ENCODE measurements at places on chromosomes 2 and 18.

- peak; percentile 88 for DNase-seq
Observed at GRCh38 chr2:72770879-72771461, 54.9 kb downstream of the EXOC6B start.

- DNase-seq: no peak
Observed at GRCh38 chr2:81706856-81707255, 1402.3 kb upstream of the LRRTM1 start.

DNA sequence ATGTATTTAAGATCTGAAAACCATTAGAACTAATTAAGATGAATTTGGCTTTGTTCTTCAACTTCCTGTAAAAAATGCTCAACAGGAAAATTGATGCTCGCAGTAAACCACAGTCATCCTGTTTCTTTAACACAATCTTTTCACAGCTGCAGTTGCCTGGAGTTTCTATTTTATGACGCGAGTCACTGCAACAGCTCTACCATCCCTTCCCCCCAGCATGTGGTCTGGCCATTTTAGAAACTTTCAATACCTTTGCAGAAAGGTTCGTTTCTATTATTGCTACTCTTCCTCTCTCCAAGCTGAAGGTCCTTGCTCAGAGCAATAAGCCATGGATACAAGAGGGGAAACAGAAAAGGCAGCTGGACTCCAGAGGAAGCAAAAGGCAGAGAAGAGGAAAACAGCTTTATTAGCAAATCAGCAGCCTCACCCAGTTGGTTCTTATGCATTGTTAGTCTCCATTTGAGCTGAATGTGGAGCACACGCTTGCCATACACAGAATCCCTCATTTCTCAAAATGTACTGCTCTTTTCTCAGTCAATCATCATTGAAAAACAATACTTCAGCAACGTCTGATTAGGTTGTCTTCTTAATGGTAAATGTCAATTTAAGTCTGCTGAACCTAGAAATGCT, 3.9 kb downstream of the WIPF1 start:
- peak; percentile 63 for DNase-seq

GRCh38 chr2:38830526-38831159, 45.1 kb downstream of the DHX57 start:
- DNase-seq: peak; percentile 78

DNA sequence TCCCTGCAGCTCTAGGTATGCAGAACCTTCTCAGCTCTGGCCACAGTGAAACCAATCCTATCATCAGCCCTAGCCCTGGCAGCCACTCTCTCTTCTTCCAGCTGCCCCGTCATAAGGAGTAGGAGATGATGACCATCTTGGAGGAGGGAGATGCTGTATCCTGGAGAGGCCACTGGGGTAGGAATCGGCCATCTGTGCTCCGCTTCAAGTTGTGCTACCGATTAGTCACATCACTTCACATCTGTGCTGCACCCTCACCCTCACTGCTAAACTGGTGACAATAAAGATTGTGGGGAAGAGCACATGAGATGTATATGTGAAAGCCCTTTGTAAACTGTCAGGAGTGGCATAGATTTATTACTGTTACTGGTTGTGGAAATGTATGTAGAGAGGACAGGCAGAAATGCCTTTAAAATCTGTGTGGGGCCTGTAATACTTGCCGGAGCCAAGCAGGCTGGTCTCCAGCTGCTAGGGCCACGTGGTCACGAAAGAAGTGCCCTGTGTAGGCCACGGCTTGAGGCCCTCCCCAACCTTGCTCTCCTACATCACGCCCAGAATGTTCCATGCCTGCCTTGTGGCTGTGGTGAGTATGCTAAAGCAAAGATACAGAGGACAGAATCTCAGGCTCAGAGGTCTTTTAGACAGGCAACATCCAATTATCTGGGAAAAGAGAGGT, 236.8 kb downstream of the CLIP4 start:
- DNase-seq: no peak

GRCh38 chr2:203928849-203929248, 7.7 kb upstream of the ICOS start:
- no peak for DNase-seq

GRCh38 chr2:71679491-71679890, 226.1 kb downstream of the DYSF start:
- DNase-seq: no peak

DNA sequence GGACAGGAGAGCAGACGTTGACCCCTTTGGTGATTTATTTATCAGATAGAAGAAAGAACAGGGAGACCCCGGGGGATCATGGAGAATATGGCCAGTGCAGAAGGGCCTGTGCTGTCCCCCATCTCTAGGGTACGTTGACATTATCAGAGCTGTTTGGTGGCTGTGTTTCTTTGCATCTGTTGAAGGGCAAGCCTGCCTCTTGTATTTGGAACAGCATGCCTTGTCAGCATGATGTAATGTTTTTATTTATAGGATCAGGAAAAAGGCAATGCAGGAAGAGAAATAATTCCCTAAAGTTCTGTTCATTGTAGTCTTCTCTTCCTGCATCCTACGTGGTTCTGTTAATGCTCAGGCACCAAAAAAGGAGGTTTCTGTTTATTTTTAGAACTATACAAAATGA, 49.8 kb upstream of the CABYR start:
- no peak for DNase-seq

- DNase-seq: no peak
Observed at GRCh38 chr2:172848519-172848918, 112.9 kb downstream of the RAPGEF4 start.

- no peak for DNase-seq
Observed at GRCh38 chr2:7972670-7973069, 709.2 kb upstream of the ID2 start.

DNA sequence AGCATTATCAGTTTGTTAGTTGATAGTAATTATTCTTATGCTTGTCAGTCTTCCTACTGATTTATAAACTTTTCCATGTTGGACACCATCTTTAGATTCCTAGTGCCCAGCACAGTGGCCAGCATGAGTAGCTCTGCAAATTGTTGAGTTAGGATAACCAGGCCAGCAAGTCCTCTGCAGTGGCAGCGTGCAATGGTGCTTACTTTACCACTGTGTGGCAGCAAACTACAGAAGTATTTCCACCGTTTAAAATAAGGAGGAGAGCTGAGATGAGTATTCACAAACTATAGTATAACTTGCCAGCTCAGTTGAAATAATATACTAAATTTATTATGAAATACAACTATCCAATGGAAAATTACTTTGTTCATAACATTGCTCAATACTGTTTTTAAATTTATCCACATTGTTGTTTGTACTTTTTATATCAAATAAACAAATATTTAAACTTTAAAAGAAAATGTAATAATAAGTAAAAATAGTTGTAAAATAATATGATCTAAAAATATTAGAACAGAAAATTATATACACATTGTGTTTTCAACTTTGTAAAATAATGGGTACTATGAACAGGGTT, 9.3 kb upstream of the THADA start:
- peak; percentile 39 for DNase-seq

DNA sequence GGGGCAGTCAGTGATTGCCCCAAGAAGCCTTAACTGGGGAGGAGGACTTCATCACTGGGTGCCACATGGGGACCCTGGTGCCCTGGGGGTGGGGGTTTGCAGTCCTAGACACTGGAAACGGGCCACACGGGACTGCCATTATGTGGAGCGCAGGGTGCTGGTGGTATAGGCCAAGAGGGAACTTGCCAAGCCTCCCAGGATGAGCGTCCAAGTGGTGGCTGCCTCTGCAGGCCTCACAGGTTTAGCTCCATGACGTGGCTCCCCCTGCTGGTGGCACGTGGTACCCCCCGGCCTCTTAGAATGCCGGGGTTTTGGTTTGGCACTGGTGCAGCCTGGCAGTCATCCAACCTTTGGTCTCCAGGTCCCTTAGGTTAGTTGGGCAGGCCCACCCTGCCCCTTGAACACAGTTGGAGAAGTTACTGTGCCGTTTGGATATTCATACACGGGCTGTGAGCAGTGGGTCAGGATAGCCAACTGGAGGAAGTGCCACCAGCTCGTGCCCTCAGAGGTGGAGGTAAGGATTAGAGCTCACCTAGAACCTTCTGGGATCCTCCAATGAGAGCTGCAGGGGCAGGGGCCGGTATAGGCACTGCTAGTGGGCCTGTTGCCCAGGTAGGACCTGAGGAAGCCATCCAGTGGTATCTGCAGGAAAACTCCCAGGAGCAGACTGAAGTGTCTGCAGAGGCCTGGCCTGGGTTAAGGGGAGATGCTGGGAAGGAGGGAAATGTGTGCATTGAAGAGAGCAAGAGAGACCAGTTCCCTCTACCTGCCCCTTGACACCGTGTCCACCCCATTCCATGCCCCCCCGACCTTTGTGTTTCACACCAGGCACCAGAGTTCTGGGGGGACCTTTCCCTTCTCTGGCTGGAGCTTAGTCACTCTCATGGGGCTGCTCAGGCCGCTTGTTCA, 5.7 kb downstream of the PTMA start:
- DNase-seq: peak; percentile 92

DNA sequence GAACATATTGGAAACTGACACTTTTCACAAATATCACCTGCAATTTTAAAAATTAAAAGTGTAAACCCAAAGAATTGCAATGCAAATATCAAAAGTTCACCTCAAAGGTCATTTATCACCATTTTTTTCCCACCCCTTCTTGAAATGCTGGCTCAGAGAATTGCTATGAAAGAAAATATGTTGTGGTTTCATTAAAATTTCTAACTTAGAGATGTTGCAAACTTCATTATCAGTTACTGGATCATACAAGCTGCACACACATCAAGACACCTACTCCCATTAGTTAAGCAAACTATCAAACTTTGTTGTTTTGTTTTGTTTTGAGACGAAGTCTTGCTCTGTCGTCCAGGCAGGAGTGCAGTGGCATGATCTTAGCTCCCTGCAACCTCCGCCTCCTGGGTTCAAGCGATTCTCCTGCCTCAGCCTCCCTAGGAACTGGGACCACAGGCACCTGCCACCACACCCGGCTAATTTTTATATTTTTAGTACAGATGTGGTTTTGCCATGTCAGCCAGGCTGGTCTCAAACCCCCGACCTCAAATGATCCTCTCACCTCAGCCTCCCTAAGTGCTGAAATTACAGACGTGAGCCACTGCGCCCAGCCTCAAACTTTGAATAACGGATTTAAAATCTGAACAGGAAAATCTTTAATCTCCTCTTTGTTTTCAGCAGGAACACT, 37.0 kb downstream of the STK39 start:
- DNase-seq: no peak

DNA sequence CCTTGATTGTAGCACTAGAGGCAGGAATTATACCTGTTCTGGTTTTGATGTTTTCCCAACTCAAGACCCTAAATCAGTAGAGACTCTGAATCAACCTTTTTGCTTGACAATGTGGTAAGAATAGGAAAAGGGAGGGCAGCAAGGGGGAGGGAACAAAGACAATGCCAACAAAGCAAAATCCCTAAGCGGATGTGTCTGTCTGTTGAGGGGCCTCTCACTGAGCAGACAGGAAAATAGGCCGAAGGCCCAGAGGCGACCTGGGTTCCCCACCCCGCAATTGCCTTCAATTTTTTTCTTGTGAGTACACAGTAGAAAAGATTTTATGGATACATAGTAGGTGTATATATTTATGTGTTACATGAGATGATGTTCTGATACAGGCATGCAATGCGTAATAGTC, 75.6 kb downstream of the MAP4K4 start:
- DNase-seq: no peak

DNA sequence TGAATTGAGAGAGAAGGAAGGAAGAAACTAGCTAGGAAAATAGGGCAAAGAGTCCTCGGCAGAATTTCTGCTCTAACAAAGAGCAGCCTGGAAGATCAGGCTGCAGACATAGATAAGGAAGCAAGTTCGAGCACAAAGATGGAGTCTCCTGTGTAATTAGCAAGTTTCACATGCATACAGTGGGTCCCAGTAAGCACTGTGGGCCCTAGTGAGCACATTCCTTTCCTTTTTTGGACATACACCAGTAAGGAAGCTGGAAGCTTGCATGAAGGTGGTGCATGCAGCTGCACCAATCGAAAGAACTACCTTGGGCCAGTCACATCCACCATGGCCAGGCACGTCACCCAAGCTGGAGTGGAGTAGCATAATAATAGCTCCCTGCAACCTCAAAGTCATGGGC, 109.7 kb downstream of the NOL4 start:
- no peak for DNase-seq

GRCh38 chr18:44681076-44681970, 635 bp downstream of the SETBP1 start:
- DNase-seq: no peak

GRCh38 chr2:205352593-205352992, 329.7 kb upstream of the NRP2 start:
- no peak for DNase-seq

GRCh38 chr2:55159037-55159651, 72.9 kb downstream of the CLHC1 start:
- peak; percentile 31 for DNase-seq

GRCh38 chr2:6730003-6730402, 135.7 kb downstream of the CMPK2 start:
- DNase-seq: no peak

- DNase-seq: no peak
Observed at GRCh38 chr2:99864561-99865553, 277.5 kb downstream of the AFF3 start.

GRCh38 chr2:12131975-12132374, 385.5 kb downstream of the LPIN1 start:
- no peak for DNase-seq

DNA sequence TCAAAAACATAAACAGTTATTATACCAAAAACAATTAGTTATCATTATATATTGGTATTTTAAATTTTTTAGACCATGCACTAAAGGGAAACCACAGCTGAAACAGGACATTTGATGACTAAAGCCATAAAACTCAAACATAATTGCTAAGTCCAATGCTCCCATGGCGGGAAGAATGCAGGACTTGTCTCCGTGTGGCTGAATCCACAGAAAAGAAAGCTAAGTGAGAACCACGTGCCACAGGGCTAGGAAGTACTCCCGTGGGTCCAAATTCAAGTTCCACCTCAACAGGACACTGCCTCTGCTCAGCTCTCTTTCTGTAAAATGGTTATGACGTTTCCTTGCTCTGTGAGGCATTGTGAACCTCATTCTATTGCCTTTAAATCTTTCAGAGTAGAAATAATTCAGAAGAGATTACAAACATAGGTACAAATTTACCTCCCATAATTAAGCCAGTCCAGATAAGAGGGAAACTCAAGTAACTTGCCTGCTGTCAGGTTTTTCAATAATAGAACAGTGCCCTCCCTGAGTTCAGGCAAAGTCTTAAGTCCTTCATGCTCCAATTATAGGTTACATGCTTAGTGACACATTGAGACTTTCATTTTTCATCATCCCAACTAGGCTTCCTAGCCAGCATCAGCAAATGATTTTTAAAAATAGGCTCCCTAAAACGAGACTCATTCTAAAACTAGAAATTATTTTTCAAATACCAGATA, 36.7 kb downstream of the FTCDNL1 start:
- DNase-seq: no peak

GRCh38 chr18:26516964-26517363, 31.4 kb downstream of the KCTD1 start:
- DNase-seq: no peak

DNA sequence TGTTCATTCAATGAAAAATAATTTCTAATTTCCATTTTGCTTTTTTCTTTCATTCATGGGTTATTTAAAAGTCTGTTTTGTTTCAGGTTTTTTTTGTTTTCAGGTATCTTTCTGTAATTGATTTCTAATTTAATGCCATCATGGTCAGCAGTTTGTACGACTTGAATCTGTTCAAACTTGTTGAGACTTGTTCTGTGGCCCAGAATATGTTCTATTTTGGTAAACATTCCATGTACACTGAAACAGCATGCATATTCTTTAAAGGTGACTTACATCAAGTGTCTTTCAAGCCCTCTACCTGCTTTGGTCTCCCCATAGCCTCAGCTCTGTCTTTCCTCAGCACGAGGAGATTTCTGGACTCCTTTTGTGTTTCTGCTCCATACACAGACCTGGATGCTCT, 49.1 kb downstream of the CYP1B1 start:
- no peak for DNase-seq

GRCh38 chr2:98102878-98103277, 15.9 kb downstream of the VWA3B start:
- DNase-seq: no peak

GRCh38 chr18:55506074-55506473, 81.9 kb downstream of the TCF4 start:
- no peak for DNase-seq

Data from inflammatory macrophage (primary cell).